ENCODE measurements at places on chromosomes 7 and 10.

GRCh38 chr10:52220947-52221346, 93.1 kb upstream of the DKK1 start:
- DNase-seq: no peak

DNA sequence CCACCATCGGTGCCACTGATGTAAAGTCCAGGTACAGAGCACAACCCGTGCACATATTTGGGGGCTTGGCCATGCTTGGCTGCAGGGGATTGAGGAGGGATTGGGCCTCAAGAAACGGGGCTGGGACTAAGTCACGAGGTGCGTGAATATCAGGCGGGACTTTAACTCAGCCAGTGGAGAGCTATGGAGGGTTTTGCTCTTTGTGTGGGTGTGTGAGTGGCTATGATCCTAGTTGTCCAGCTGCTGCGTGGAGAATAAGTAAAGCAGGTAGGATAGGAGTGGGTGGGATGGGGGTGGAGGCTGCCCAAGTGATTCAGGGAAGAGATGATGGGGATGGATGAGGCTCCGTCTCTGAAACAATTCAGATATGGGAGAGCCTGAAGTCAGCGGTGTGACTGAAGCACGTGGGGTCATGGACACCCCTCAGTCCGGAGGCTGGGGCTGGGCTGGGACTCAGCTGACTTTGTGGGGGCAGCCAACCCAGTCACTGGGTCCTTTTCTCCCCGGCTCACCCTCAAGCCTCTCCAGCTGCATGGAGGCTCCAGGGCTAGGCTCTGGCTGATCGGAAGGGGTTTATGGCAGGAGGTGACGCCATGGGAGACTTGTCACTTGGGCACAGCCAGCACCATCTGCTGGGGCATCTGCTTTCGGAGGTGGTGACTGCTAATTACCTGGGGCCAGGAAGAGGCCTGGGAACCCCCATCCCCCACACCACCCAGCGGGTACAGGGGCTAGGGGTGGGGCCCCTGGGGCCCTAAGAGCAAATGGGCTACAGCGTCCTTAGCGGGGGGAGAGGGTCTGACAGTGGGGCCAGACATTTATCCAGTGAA, 1.7 kb upstream of the LFNG start:
- DNase-seq: no peak

GRCh38 chr10:70528741-70529362, 50.3 kb downstream of the PALD1 start:
- DNase-seq: no peak

DNA sequence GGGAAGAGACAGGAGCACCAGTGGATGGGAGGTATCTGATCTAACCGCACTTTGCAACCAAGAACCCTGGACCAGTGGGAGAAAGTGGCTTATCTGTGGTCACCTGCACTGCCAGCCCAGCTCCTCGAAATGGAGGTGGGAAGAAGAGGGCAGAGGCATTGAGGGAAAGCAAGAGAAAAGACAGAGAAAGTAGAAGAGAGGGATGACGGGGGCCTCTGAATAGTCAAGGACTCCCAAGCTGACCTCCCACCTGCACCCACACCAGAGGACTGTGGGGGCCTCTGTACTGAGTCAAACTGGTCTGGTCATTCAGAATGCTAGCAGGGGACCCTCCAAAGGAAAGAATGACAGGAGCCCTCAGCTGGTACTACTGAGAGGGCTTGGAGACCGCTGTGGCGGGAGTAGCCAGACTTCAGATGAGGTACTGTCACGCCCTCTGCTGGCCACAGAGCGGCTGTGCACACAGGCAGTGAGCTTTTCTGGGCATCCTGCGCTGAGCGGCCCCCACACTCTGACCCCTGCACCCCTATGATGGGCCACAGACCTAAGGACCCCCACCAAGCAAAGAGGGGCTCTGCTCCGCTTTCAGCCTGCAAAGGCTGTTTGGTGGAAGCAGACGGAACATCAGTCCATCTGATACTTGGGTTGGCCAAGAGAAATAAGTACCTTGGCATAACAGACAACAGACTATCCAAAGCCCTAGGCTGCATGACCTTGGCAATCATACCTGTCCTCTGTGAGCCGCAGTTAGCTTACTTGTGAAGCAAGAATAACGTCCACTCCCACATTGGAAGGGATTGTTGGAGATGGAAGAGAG, 112.9 kb downstream of the COL13A1 start:
- peak; percentile 37 for DNase-seq

- DNase-seq: no peak
Observed at GRCh38 chr10:127888521-127889312, 4.0 kb downstream of the CLRN3 start.

DNA sequence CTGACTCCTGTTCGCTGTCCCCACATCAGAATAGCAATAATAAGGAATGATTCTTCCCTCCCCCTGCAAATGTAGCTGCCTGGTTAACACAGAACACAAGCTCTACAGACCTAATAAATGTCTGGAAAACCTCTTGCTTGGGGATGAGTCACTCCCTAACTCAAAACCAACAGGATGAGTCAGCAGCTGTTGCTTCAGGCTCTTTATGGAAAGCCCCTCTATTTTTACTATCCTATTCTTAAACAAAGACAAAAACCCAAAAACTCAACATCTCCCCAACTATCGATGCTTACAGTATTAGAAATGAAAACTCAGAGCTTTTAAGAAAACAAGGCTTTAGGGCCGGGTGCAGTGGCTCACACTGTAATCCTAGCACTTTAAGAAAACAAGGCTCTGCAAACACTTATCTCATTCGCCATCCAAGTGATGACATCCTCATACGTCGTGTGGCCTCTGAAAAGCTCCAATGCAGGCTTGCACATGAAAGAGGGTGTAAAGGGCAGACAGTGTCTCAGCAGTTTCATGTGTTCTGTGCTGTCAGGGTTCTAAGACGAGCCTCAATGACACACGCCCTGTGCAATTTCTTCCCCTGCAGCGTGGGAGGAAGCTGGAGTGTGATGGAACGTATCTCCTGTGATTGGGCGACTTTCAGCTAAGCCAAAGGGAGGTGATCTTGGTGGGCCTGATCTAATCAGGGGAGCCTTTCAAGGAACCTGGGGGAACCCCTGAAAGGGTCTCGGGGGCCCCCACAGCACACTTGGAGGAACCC, 70.1 kb downstream of the AMZ1 start:
- DNase-seq: no peak

GRCh38 chr7:69620063-69620462, 21.8 kb downstream of the AUTS2 start:
- DNase-seq: no peak

GRCh38 chr10:71447676-71448075, 51.0 kb downstream of the CDH23 start:
- no peak for DNase-seq

DNA sequence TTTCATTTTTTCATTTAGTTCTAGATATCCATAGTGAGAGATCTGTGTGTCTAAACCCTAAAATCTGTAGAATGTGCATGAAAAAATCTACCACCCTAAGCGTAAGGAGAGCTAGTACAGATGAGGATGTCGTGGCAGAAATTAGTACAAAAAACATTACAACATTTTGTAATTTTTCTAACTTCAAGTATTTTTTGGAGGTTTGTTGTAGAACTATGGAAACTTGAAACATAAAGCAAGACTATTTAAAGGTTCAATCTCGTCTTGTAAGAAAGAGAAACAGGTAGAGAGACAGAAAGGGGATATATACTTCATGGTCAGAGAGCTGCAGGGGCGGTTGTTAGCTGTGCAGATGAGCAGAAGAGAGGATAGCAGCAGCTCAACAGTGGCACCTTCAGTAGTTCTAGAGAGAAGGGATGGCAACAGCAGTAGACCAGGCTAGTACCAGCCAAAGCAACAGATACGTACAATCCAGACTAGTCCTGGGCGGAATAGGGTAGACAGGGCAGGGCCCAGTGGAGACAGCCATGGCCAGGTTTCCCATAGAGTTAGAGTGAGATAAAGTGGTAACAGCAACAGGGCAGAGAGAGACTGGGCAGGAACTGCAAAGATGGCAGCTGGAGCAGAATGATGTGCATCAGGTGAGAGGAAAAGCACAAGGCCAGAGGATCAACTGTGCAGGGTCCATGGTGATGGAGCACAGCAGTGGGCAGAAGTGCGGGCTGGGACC, 145.2 kb downstream of the FRMD4A start:
- no peak for DNase-seq

DNA sequence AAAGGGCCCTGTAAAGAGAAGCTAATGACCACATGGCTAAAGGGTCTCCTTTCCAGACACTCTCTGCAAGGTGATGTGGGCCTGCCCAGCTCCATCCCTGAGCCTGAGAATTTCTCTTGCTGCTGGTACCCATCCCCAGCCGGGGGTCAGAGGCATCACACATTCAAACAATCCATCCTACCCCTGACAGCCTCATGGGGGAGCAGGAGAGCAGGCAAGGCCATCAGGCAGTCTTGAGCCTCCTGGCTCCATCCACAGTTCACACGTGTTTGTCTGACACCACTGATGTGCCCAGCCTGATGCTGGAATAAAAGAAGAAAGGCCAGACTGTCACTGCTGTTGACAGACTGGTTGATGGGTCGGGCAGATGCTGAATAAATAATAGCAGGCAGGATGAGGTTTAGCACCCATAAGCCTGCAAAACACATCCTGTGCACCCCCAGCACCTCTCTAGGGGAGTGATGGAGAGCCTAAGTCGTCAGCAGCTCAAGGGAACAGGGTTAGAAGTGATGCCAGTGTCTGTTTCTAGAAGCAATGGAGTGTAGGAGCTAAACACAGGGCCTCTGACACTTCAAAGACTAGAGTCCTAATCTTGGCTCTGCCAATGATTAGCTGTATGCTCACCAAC, 43.5 kb downstream of the TLL2 start:
- no peak for DNase-seq

DNA sequence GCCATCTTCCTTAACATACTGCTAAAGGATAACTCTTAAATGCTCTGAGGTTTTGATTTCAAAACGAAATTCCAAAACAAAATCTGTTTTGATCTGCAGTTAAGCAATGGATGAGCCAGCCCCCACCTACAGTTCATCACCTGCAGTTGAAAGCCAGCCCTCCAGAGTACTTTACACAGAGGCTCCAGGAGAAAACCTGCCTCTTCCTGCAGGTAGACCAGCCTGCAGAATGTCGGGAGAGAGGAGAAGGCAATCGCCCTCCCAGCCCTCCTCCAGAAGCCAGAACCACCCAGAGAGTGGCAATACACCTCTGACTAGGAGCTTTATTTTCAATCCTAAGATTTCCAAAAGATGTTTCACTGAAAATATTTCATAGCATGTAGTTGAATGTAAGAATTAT, 798.1 kb downstream of the GATA3 start:
- no peak for DNase-seq

Measured in activated CD8-positive, alpha-beta memory T cell treated with anti-CD3 and anti-CD28 coated beads for 1 hour (primary cell).